ENCODE measurements at places on chromosomes 13 and 19. TPM values are rescaled to one million over a fixed set of nuclear protein-coding genes. Genes with fewer than 3 reads are reported as not detected.

- no peak for DNase-seq
Measured at GRCh38 chr19:47509973-47510372, 4.9 kb downstream of the NAPA start.

CGB8 gene
- not detected for total RNA-seq

DNA sequence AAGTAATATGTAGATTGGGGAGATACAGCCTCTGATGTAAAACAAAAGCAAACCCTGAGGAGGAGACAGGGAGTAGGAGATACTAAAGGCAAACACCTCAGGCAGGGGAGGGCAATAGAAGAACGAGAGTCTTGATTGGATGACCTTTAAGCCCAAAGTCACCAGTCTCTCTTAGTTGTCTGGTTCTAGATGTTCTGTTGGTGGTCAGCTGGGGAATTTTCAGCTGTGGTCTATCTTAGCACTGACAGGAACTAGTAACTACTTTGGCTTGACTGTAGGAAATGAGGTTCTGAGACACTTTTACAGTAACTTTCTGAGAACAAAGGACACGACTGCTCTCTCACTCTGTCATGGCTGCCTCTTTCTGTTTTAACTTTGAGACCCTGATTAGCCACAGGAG, 290.7 kb upstream of the MIR17HG start:
- DNase-seq, result no peak

GRCh38 chr19:2171349-2172145, 7.8 kb downstream of the DOT1L start:
- peak; percentile 36 for DNase-seq
